Neural crest cell (in vitro differentiated cells): ENCODE measurements at places on chromosomes 13 and 19. TPM values are rescaled to one million over a fixed set of nuclear protein-coding genes. Genes with fewer than 3 reads are reported as not detected.

- no peak for DNase-seq
These were observed 8.5 kb upstream of the RASA3 start for GRCh38 chr13:114140906-114141250.

- no peak for DNase-seq
These were observed 166.7 kb downstream of the USP12 start for GRCh38 chr13:27004866-27005265.

The LILRA1 gene
- not detected in 2 replicates for total RNA-seq

The BRD4 gene
- 152 and 158 TPM in 2 replicates for total RNA-seq

The DIRAS1 gene
- total RNA-seq, result 19.9 and 24.4 TPM in 2 replicates

DNA sequence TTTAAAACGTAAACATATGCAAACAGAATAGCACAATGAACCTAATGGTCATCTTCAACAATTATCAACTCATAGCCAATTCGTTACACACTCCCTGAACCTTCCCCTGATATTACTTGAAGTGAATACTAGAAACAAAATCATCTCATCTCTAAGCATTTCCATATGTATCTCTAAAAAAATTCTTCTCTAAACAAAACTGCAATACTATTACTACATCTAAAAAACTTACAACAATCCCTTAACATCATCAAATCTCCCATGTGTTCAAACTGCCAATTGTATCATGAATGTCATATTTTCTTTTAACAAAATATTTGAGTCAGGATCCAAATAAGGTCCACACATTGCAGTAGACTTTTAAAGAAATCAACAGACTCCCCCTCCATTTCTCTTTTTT is 61.4 kb downstream of the FRY start:
- DNase-seq, result no peak

DNA sequence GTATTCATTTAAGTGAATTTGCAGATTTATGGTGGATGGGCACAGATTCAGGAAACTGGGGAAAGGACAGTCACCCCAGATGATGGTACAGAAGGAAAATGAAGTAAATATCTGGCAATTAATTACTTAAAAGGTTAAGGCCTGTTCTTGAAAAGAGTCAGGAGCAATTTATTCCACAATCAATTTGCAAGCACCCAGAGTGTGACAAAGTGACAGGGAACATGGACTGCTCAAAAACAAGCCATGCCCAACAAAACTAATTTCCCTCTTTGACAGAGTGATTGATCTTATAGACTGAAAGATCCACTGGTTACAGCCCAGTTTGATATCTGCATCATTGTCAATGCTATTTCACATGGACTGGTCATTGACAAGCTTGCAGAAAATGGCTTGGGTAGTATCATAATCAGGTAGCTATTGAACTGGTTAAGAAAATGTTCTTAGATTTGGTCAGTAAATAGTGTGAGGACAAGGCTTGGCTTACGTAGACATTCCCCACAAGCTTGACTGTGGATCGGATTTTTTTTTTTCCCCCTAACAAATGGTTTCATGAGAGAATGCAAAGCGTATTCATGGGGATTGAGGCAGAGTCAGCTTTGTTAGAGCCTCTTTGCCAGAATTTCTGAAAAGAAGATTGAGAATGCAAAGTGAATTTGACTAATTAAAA is 584.6 kb downstream of the GPC6 start:
- no peak for DNase-seq
